LoVo (cell line): ENCODE measurements at places on chromosomes 12 and 14.

- no peak for DNase-seq
Observed at GRCh38 chr12:71768900-71769299, 14.2 kb downstream of the RAB21 start.

DNA sequence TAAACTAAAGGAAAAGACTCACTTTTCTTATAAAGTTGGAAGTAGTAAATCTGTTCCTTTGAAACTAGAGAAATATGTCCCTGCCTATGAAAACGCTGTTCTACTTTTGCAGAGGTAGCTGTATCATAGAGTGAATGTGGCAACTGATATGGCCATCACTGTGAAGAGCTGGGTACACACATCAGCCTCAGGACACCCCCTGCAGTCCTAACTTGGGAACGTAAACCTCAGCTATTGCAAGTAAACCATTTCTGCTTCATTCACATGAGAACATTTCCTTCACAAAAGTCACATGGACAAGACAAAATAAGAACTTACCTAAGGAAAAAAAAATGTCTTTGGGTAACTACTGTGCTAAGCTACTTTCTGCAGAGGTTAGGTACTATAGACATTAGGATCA is 233.3 kb upstream of the PPFIA2 start:
- no peak for DNase-seq

DNA sequence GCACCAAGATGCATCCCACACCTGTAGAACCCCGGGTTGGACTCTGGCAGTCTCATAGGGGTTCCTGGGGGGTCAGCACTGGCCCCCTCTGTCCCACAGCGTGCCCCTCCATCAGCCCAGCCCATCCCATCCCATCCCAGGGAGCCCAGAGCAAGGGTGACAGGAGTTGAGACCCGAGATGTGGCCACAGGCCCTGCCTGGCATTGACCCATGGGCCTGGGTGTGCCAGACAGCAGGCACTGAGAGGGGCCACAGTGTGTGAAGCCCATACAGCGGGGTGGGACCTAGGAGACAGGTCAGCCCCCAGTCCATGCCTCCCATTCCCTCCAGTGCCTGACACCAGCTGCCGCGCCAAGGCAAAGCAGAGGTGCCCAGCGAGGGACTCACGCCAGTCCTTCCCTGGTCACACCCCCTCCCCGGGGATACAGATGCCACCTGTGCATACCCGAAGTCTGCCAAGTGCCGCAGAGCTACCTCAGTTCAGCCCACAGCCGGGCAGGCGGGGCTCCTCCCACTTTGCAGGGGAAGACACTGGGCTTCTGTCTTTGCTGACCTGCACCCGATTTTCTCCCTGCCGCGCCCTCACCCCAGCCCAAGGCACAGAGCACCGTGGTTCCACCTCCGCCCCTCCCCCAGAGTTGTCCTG is 50.4 kb downstream of the CYP46A1 start:
- no peak for DNase-seq

GRCh38 chr14:36442824-36443241 is 77.2 kb downstream of the NKX2-1 start:
- DNase-seq = no peak

- DNase-seq = no peak
Observed at GRCh38 chr14:91796617-91797347, 64.9 kb upstream of the CATSPERB start.

DNA sequence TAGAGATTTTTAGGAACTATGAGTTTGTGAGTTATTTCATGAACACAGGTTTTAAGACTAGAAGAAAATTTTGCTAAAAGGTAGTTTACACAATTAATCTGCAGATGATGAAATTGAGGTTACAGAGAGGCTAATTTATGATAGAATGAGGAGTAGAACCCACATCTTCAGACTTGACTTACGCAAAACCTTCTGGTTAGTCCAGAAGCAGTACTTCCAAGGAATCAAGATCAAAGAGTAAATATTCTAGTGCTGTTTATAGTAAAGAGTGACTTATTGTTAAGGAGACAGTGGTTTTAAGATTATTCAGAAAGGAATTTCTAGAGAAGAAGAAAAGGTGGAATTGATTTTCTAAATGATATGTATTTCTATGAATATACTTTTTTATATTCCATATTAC is 10.6 kb upstream of the KITLG start:
- DNase-seq = no peak

DNA sequence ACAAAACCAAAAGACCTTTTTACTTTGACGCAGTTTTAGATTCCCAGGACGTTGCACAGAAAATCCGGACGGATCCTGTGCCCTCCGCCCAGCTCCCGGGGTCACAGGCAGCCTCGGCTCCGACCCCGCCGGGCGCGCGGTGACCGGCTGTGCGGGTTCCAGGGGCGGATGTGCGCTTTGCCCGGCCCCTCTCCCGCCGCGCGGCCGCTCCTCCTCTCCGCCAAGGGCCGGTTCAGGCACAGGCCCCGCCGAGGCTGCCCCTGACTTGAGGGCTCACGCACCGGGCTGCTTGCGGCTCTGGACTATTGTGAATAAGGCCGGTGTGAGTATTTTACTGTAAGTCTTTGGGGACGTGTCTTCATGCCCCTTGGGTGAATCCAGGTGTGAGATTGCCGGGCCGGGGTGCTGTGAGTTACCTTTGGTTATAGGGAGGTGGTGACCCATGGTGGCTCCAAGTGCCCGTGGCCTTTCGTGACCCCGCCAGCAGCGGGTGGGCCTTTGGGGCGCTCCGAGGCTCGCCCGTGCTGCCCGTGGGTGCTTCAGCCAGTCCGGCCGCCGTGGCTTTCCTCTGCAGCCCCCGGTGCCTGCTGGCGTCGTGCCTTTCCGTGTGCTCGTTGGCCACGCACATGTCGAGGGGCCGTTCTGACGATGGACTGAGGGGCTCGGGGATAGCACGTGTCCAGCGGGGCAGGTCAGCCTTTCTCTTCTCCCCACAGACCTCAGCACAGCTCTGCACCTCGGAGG is 45.9 kb downstream of the NOC4L start:
- no peak for DNase-seq
